ENCODE measurements at places on chromosomes 3 and 15. TPM values are rescaled to one million over a fixed set of nuclear protein-coding genes. Genes with fewer than 3 reads are reported as not detected.
A peak's percentile ranks its signal among the peaks of the same experiment; 100 is the strongest.

Gene TNNC1
- total RNA-seq: 2.2 TPM

Gene ROPN1
- not detected for total RNA-seq

DNA sequence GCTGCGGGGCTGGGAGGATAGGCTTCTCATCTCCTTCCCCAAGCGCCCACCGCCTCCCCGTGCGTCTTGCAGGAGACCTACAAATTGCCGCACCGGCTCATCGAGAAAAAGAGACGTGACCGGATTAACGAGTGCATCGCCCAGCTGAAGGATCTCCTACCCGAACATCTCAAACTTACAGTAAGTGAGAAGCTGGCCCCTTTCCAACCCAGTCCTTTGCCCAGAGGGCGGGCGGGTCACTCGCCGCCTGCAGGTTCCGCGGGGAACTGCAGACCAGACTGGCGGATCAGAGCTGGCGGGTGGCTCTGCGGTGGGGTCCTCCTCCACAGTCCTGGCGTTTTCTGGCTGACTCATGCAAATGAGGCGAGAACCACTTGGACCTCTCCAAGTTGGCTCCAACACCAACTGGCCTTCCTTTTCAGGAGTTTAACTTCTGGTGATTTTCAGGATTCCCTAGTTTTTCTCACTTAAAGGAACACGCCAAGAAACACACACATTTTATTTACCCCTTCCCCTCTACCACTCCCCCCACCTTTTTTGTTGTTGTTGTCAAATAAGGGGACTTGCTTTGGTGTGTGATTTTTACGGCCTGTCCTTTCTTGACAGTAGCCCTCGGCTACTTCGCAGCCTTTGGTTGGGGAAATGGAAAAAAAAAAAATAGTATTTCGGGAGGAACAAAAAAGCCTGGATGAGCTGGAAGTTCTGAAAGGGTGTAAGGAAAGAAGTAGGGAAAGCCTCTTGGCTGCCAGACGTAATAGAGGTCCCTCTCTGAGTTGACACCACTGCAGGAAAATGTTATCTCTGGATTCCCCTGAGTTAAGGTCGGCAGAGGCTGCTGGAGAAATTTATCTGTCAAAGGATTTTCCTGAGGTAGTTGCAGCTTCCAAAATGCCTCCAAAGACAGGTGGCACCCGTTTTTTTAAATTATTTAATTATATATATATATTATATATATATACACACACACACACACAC is 1.3 kb downstream of the BHLHE40 start:
- peaks cover 61% of the 10 kb centered on the region for H3K4me1 ChIP-seq
- no peaks in the 10 kb centered on the region for H3K27me3 ChIP-seq
- H3K4me3 ChIP-seq: peak overlapping the region; percentile 84
- H3K36me3 ChIP-seq: peaks cover 11% of the 10 kb centered on the region
- H3K27ac ChIP-seq: peak overlapping the region; percentile 97

DNA sequence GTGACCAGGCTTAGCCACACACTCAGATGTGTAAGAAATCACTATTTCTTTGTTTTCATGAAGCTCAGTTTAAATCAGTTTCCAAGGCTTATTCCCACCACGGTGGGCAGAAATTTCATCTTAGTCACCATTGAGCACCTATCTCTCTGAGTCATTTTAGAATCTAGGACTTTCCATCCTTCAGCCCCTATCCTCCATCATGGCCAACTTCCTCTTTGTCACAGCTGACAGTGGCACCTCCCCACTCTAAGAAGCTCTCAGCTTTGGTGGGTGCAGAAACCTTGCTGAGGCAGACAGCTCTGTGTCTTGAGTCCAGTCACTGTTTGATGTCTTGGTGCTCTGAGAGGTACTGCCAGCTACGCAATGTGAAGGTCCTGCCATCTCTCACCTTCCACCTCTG is 32.9 kb downstream of the SNTN start:
- H3K27ac ChIP-seq: no peak overlapping the region
- H3K4me3 ChIP-seq: no peak overlapping the region
- H3K4me1 ChIP-seq: no peaks in the 10 kb centered on the region
- no peak for DNase-seq
- H3K27me3 ChIP-seq: no peaks in the 10 kb centered on the region

GRCh38 chr15:44435893-44436667 is 8.7 kb downstream of the CTDSPL2 start:
- H3K27me3 ChIP-seq: no peaks in the 10 kb centered on the region
- no peak overlapping the region for H3K27ac ChIP-seq
- no peak overlapping the region for H3K4me3 ChIP-seq
- H3K4me1 ChIP-seq: peaks cover 25% of the 10 kb centered on the region

DNA sequence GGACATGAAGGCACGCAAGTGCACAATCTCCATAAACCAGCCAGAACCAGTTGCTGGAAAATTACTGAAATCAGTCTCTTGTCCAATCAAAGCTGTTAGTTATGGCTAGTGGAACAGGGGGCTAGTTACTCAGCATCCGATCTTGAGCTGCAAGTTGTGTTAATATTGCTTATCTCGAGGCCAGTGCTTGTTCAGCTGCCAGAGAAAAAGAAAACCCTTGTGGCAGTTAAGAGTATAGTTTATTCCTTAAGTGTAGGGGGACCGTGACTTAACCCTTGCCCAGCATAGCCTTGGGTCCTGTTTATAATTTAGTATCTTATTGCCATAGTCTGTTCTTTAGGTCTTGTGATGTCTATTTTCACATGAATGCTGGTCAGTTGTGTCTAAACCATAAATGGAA is 268.5 kb downstream of the CD47 start:
- H3K4me1 ChIP-seq: no peaks in the 10 kb centered on the region
- H3K4me3 ChIP-seq: no peak overlapping the region
